ENCODE measurements at places on chromosomes 11 and 22. TPM values are rescaled to one million over a fixed set of nuclear protein-coding genes. Genes with fewer than 3 reads are reported as not detected.

The RFPL2 gene
- total RNA-seq, result 0.51 TPM

GRCh38 chr11:64545619-64546018 lies 45.4 kb upstream of the SLC22A12 start:
- DNase-seq, result no peak

DNA sequence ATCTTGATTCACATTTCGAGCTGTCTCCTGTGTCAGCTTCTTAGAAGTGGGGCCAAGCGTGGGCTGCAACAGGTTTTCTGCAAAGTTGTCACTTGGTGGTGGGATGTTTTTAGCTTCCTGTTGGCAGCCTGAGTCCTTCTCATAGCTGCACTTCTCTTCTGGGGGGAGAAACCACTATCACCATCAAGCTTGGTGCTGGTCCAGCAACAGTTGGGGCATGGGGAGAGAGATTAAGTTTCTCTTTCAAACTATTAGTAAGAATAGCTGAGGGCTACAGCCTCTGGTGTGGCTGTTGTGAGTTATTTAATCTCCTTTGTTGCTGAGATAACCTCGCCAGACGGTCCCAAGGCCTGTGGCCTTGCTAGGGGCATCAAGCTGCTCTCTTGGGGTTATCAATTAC lies 123.3 kb upstream of the CRYBB3 start:
- DNase-seq, result no peak

The CREB3L1 gene
- 4.3 TPM for total RNA-seq

- DNase-seq, result no peak
Measured at GRCh38 chr11:130180896-130181294, 21.3 kb downstream of the ST14 start.

The OR10AG1 gene
- total RNA-seq, result not detected

- DNase-seq, result no peak
Measured at GRCh38 chr11:130547761-130548490, 99.5 kb downstream of the ADAMTS15 start.

The OR10A2 gene
- not detected for total RNA-seq

DNA sequence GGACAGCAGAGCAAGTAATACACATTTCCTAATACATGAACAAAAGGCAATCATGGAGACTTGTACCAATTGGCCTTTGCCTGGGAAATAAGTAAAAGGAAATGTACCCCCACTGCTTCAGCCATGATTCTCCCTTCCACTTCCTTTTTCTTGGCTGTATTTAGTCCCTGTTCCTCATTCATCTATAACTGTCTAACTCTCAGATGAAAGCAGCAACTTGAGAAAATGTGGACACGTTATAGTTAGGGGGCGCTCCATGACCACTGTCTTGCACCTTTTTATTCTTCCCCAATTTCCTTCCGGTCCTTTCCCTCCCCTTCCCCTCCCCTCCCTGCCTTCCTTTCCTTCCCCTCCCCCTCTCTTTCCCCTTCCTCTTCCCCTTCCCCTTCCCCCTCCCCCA lies 61.3 kb upstream of the BARX2 start:
- DNase-seq, result no peak

DNA sequence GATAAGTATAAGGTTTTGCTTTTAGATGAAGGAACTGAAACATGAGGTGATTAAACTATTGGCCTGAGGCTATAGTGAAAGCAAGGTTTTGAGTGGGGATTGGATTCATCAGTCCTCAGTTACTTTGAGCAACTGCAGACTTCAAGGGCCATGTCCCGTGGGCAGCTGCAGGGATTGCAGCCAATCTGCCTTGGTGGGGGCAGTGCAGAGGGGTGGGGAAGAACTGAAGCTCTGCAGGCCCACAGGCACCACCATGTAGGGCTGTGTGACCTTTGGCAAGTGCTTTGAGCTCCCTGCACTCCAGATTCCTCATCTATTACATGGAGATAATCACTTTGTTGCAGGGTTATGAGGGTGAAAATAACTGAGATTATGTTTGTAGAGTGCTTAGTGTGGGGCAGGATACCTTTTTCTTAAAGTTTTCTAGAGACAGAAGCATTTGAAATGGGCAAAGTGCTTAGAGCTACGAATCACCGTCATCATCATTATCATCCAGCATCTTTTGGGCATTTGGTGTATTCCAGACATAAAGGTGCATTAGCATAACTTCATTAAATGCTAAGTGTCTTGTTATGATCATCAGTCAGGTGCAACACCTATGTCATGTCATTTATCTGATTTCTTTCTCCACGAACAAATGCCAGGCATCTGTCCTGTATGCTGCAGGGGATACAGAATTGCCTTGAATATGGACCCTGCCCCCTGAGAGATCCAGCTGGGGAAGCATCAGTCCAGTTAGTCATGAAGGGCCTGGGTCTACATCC lies 72.1 kb upstream of the TENM4 start:
- no peak for DNase-seq

GRCh38 chr22:27578937-27579617 lies 222.5 kb downstream of the MN1 start:
- DNase-seq, result peak; percentile 89

GRCh38 chr11:125724125-125724524 lies 22.0 kb upstream of the PATE1 start:
- DNase-seq, result peak; percentile 65

The OR51I1 gene
- 0.60 TPM for total RNA-seq

- no peak for DNase-seq
Measured at GRCh38 chr11:44125598-44125997, 30.1 kb downstream of the EXT2 start.

DNA sequence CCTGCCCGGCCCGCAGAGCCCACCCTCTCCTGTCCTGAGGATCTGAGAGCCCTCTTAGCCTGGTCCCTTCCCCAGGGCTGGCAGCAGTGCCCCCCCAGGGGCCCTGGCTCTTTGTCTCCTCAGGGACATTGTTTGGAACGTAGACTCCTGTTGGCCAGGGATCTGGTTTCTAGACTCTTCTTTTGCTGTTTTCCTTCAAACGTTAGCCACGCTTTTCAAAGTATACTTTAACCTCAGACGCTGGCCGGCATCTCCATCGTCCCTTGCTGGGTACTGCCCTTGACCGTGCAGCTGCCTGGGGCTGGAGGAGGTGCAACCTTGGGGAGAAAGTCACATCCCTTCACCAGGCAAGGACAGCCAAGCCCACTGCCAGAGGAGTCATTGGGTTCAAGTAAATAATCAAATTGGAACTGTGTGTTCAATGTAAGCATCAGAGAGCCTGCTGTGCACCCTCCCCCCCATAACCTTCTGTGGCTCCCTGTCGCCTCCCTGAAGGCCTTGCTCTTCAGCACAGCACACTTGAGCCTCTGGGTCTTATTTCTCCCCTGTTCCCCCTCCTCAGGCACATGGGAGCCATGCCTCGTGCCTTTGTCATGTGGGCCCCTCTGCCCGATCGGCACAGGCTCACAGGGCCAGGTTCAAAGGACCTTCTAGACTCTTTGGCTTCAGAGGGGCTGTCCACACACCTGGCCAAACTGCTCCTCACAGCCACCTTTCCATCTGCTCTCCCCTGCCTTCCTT lies 21.8 kb upstream of the WNT7B start:
- no peak for DNase-seq

- no peak for DNase-seq
Measured at GRCh38 chr11:44256673-44257291, 53.2 kb downstream of the ALX4 start.

DNA sequence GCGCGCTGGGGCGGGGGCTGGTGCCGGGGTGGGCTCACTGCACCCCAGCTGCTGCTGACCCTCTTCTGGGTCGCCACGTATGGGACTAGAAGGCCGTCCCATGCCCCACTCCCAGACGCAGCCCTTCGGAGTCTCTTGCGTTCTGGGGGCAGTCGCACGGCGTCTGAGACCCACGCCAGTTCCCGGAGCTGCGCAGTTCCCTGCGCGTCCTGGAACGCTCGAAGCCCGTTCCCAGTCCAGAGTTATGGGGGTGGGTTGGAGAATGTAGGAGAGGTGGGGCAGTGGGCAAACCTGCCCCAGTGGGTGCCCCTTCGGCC lies 375 bp downstream of the LAYN start:
- no peak for DNase-seq

The BDNF gene
- total RNA-seq, result 0.70 TPM

The LDLRAD3 gene
- 6.2 TPM for total RNA-seq

DNA sequence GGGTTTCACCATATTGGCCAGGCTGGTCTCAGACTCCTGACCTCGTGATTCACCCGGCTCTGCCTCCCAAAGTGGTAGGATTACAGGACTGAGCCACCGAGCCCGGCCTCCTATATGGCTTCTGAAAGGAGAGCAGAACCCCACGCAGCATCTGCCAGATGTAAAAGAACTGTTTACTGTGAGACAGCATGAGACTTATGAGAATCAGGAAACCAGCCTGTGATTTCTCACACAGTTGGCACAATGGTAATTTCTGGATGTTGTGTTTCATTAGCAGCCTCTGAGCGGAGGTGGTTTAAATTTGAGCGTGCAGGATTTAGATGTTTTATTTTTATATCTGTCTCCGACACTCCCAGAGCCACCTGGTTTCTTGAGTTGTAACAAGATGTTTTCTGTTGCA lies 33.8 kb downstream of the CEP164 start:
- no peak for DNase-seq

The SCGB2A2 gene
- total RNA-seq, result not detected

The TMPRSS6 gene
- total RNA-seq, result not detected

The NUDT8 gene
- 24.3 TPM for total RNA-seq

DNA sequence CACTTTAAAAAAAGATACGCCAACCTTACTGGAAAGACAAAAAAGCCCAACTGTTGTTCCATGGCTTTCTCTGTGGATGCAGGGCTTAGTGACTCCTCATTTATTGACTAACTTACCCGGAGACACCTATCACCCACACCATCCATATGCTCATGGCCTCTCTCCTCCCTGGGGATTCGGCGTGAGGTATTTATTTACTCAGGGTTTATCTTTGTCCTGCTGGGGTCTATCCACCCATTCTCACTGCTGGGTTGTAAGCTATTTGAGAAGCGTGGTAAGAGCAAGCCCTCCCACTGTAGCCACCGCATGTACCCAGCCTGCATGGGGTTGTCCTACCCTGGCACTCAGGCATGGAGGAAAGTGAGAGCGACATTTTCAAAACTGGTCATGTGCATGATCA lies 93.6 kb downstream of the NELL1 start:
- DNase-seq, result no peak

- DNase-seq, result no peak
Measured at GRCh38 chr11:29319210-29319609, 697.6 kb downstream of the KCNA4 start.

- no peak for DNase-seq
Measured at GRCh38 chr11:70671611-70672010, 273.3 kb downstream of the CTTN start.

The OR5A1 gene
- not detected for total RNA-seq

GRCh38 chr11:63764340-63764678 lies 4.3 kb downstream of the ZFTA start:
- no peak for DNase-seq

DNA sequence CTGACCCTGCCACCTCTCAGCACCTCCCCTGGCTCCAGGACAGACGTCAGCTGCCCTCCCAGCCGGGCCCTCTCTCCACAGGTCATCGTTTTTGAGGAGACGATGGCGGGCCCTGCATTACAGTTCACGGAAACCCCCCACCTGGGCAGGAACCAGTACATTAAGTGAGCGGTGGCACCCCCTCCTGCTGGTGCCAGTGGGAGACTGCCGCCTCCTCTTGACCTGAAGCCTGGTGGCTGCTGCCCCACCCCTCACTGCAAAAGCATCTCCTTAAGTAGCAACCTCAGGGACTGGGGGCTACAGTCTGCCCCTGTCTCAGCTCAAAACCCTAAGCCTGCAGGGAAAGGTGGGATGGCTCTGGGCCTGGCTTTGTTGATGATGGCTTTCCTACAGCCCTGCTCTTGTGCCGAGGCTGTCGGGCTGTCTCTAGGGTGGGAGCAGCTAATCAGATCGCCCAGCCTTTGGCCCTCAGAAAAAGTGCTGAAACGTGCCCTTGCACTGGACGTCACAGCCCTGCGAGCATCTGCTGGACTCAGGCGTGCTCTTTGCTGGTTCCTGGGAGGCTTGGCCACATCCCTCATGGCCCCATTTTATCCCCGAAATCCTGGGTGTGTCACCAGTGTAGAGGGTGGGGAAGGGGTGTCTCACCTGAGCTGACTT lies 37.0 kb downstream of the B3GAT1 start:
- DNase-seq, result no peak

The SLC1A2 gene
- total RNA-seq, result 0.92 TPM

- no peak for DNase-seq
Measured at GRCh38 chr11:98100689-98101088, 920.1 kb upstream of the CNTN5 start.

- peak; percentile 52 for DNase-seq
Measured at GRCh38 chr22:30279046-30279788, 10.1 kb downstream of the CASTOR1 start.

The APOBEC3B gene
- total RNA-seq, result 6.5 TPM

GRCh38 chr11:7511401-7511800 lies 2.4 kb upstream of the PPFIBP2 start:
- peak; percentile 18 for DNase-seq

The TBX10 gene
- not detected for total RNA-seq
